A549 treated with CpdA at 1 μM for 4 hours (cell line): ENCODE measurements at places on chromosomes 2 and 18. TPM values are rescaled to one million over a fixed set of nuclear protein-coding genes. Genes with fewer than 3 reads are reported as not detected.

CAPG gene
- total RNA-seq = 86.1 to 105 TPM (median 92.6 TPM) in 5 replicates

SULT1C2 gene
- total RNA-seq = 0.39 to 1.3 TPM (median 0.42 TPM) in 5 replicates

RBKS gene
- total RNA-seq = 6.7 to 8.4 TPM (median 7.8 TPM) in 5 replicates

GULP1 gene
- total RNA-seq = 30.9 to 57.0 TPM (median 41.8 TPM) in 5 replicates

FBXO15 gene
- total RNA-seq = 0.67 to 1.3 TPM (median 0.78 TPM) in 4 of 5 replicates, not detected in the other

ANKRD62 gene
- not detected in 5 replicates for total RNA-seq

MDH1B gene
- total RNA-seq = 1.6 to 3.3 TPM (median 1.8 TPM) in 5 replicates

CEBPZOS gene
- 39.5 to 52.7 TPM (median 43.0 TPM) in 5 replicates for total RNA-seq

REG3G gene
- total RNA-seq = 0.10 TPM in 1 of 5 replicates, not detected in the others

HNMT gene
- total RNA-seq = 0.38 to 1.8 TPM (median 0.68 TPM) in 5 replicates

ZSCAN30 gene
- total RNA-seq = 0.52 to 1.8 TPM (median 0.79 TPM) in 5 replicates

TFCP2L1 gene
- total RNA-seq = 0.68 to 0.98 TPM (median 0.80 TPM) in 5 replicates

AGXT gene
- 0.05 TPM in 1 of 5 replicates, not detected in the others for total RNA-seq

UPP2 gene
- not detected in 5 replicates for total RNA-seq

FOXD4L1 gene
- 0.30 to 0.69 TPM (median 0.45 TPM) in 5 replicates for total RNA-seq

RIT2 gene
- not detected in 5 replicates for total RNA-seq

TGFA gene
- 6.2 to 8.2 TPM (median 7.0 TPM) in 5 replicates for total RNA-seq

ADD2 gene
- 17.7 to 27.3 TPM (median 22.9 TPM) in 5 replicates for total RNA-seq

COL4A4 gene
- total RNA-seq = 0.68 to 1.7 TPM (median 1.4 TPM) in 5 replicates

APOB gene
- total RNA-seq = 0.29 TPM in 1 of 5 replicates, not detected in the others

GPR17 gene
- total RNA-seq = 0.09 to 0.21 TPM (median 0.12 TPM) in 4 of 5 replicates, not detected in the other

UGT1A7 gene
- 3.9 to 6.1 TPM (median 4.4 TPM) in 5 replicates for total RNA-seq

NT5DC4 gene
- total RNA-seq = 0.49 TPM in 1 of 5 replicates, not detected in the others

G6PC2 gene
- total RNA-seq = not detected in 5 replicates

GPR75 gene
- 1.7 to 2.6 TPM (median 2.1 TPM) in 5 replicates for total RNA-seq

IL36B gene
- 0.11 to 0.13 TPM in 2 of 5 replicates, not detected in the others for total RNA-seq

CIB4 gene
- 0.35 TPM in 1 of 5 replicates, not detected in the others for total RNA-seq

DNAJC5G gene
- not detected in 5 replicates for total RNA-seq

TCF23 gene
- not detected in 5 replicates for total RNA-seq

COL3A1 gene
- 0.09 to 0.28 TPM (median 0.25 TPM) in 5 replicates for total RNA-seq

GNLY gene
- 0.17 to 0.49 TPM in 2 of 5 replicates, not detected in the others for total RNA-seq

RAMP1 gene
- total RNA-seq = 0.09 TPM in 1 of 5 replicates, not detected in the others

ALLC gene
- total RNA-seq = 0.06 TPM in 1 of 5 replicates, not detected in the others

PLCD4 gene
- total RNA-seq = 0.29 to 0.60 TPM (median 0.35 TPM) in 5 replicates
